ENCODE measurements at places on chromosomes 5 and 9.

DNA sequence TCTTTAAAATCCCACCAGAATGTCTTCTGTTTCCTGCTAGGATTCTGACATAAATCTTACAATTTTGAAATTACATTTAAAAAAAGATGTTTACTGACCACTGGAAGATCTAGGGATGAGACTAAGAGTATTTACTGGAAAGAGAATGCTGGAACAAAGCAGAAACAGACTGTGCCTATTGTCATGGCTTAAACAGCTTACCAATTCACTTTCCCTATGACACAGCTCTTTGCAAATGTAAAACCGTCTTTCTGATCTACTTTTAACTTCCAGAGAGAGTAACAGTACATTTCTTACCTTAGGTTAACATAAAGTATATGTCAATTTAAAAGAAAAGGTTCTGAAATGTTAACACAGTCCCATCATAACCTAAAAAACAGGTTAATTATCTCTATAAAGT is 10.7 kb downstream of the GIN1 start:
- DNase-seq = no peak

DNA sequence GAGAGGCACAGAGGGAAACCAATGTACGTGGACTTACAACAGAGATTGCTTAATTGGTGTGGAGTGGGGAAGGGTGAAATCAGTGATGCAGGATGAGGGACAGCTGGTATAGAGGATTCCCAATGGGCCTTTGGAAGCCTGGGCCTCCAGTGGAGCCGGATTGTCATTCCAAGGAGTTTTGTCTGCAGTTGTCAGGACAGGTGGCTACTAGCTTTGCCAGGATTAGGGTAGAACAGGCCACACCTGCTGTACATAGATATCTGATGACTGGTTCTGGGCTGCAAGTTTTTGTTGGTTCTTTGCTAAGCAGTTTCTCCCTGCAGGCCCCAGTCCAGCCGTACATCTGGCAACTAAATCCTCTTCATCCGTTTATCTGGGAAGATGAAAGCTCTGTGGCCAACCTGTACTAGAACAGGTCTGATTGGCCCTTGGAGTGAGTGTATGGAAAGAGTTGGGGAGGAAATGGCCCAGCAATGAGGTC is 4.2 kb downstream of the SKP2 start:
- DNase-seq = no peak

DNA sequence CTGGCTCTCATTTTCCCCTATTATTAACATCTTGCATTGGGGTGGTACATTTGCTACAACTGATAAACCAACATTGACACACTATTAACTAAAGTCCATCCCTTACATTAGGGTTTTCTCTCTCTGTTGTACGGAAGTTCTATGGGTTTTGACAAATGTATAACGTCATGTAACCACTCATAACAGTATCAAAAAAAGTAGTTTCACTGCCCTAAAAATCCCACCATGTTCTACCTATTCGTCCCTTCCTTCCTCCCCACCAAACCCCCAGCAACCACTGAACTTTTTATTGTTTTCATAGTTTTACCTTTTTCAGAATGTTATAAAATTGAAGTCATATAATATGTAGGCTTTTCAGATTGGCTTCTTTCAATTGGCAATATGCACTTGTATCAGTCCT is 40.1 kb downstream of the MLLT3 start:
- DNase-seq = no peak

DNA sequence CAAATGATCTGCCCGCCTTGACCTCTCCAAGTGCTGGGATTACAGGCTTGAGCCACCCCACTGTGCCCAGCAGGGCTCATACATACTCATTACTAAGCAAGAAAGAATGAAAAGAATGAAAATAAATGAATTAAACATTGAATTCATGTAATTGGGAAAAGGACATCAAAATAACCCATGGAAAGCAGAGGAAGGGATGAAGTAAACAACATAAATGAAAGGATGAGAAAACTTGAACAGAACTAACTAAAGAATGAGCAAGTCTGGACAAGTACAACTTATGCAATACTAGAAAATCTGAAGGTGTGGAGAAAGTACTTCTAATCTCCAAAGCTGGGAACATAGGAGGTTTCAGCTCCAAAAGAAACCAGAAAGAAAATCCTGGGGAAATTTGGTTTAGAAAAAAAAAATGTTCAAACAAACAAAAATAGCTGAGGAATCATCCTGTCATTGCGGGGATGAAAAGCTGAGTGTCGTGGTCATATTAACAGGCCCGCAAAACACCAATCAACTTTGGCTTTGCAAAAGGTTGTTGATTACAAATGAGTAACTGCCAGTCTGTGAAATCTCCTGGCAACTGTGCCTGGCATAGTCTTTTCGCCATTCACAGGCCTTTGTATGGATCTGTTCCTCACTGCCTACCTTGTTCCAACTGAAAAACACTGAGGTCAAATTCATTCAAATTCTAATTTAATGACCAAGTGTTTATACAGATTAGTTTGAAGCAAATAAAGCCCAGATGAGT is 2.3 kb upstream of the AK3 start:
- DNase-seq = no peak

DNA sequence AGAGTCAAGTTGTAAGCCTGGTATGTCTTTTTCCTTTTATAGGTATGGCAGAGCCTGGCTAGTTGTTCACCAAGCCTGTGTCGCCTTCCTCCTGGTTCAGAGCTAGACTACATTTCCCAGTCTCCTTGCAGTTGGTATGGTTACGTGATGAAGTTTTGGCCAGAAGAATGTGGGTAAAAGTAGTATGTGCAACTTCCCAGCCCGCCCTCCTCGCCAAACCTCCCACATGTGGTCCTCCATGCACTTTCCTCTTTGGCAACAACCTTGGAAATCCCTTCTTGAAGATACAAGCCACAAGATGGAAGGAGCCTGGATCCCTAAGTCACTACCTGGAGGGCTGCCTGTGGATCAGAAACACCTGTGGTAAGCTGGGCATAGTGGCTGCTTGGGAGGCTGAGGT is 36.0 kb upstream of the MSH3 start:
- no peak for DNase-seq

GRCh38 chr5:133130387-133131118 is 78.7 kb downstream of the HSPA4 start:
- DNase-seq = no peak

GRCh38 chr5:56507351-56507930 is 274.3 kb upstream of the ANKRD55 start:
- no peak for DNase-seq

DNA sequence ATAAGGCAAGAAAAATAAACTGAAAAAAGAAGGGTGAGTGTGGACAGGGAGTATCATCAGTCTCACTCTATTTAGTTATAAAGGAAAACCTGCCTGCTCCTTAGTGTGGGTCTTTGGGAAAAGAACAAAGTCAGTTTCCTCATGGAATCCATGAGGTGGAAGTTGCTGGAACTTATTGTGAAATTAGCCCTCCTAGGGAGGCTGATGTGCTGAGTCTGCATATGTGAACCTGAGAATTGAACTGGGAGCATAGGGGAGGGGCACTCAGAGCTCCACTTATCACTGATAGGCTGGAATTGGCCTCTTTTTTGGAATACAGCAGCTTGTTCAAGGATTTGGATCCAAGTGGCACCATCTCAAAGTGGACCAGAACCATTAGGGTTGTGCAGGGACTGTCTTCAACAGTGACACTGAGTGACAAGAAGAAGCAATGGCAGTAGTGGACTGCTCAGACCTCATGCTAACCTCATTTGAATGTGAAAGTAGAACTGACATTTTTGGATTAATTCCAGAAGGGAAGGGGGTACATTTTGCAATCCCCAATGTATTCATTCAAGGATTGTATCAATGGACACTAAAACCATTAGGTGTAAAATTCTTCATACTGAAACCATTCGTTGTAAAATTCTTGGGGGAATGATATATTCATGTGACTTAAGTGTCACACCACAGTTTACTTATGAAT is 103.6 kb upstream of the KLF9 start:
- DNase-seq = no peak

GRCh38 chr9:38215465-38215864 is 146.4 kb upstream of the SHB start:
- DNase-seq = no peak

DNA sequence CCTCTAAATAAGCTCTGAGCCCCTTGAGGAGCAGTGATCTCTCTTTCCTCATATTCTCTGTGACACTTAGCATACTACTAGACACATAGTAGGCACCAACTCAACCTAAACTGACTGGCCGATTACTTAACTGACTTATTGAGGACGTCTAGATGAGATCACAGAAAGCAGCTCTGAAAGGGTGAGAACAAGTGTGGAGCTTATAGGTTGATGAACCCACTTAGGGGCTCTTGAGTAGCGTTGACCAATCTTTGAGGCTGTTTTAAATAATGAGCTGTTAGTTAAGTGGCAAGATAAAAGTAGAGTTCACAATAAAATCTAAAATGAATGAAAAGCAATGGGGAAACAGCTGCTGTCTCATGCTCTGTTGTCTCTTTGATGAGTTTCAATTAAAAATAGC is 124.7 kb upstream of the TNPO1 start:
- no peak for DNase-seq

GRCh38 chr9:72618811-72619210 is 97.4 kb downstream of the TMC1 start:
- DNase-seq = no peak

DNA sequence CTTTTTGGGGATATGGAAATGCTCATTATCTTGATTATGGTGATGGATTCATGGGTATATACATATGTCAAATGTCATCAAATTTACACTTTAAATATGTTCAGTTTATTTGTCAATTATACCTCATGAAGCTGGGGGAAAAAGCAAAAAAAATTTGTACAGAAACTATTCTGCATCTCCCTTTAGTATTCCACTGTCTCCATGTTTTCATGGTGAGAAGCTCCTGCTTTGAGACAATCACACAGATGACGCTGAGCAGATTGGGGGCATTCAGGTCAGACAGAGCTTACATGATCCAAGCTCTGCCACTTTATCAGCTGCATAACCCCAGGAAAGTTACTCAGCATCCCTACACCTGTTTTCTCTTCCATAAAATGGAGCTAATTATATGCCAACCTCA is 101.5 kb downstream of the PLPPR1 start:
- no peak for DNase-seq

GRCh38 chr9:122420315-122420714 is 49.5 kb downstream of the PTGS1 start:
- no peak for DNase-seq

DNA sequence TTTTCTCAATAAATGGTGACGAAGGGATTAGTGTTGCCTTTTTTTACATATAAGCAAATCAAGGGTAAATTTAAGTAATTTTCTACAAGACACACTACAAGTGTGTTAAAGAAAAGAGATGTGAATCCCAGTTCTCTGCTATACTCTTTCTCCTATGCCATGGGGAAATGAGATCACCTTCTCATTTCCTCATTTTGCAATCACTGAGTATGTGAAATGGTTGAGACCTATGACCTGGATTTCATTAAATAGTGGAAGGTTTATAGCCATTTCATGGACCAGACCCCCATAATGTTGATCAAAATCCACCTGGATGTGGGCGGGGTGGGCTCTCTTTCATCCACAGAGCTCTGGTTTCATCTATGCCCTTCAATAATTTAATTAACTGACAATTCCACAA is 66.9 kb upstream of the SLIT3 start:
- no peak for DNase-seq

GRCh38 chr9:92328225-92328624 is 2.5 kb downstream of the CENPP start:
- DNase-seq = peak; percentile 39

DNA sequence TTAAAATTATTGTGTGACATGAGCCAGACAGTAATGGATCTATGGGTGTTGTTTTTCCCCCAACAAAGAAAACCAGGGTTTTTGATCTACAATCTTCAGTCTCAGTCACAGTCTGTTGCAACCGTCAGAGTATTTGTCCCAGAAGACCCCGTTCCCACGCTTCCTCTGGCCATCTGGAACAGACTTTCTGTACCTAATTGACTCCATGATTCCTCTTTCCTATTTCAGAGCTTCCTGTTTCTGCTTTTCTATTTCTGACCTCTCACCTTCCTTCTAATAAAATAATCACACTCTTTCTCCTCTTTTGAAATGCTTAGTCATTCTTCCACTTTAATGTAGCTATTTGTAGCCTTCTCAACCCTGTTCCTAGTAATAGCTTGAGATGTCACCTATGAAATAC is 1044.8 kb downstream of the DTWD2 start:
- DNase-seq = no peak

- DNase-seq = no peak
Measured at GRCh38 chr9:76652894-76653293, 111.3 kb upstream of the PCA3 start.

GRCh38 chr9:120619751-120620655 is 40.0 kb upstream of the CDK5RAP2 start:
- DNase-seq = peak; percentile 72

DNA sequence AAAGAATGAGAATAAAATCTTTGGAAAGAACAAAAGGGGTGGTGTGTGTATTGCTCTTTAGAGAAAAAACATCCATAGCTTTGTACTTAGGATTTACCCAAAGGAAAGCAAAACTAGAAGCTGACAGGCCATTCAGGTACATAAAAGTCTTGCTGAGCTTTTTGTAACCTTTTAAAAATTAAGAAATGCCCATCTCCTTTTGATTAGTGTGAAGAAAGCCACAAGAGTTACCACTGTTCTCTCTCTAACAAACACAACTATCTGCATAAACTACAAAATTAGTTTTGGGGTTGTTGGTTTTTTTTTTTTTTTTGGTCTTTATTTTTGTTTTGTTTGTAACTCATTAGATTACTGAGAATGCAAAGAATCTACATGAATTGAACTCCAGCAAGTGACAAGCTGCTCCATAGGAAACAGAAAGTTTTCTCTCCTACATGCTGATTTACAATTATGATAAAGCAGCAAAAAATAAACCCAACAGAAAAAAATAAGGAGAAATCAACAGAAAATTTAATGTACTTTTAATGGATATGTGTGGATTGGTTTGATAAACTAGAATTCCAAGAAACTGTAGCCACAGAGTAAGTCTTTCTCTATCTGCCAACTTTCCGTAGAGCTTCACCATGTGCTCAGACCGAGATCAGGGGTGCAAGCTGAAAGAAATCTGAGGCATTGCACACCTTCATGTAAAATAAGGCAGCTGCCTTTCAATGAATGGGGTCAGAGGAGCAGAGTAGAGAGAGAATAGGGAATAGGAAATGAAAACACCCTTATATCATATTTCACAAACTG is 12.3 kb downstream of the BAAT start:
- no peak for DNase-seq

DNA sequence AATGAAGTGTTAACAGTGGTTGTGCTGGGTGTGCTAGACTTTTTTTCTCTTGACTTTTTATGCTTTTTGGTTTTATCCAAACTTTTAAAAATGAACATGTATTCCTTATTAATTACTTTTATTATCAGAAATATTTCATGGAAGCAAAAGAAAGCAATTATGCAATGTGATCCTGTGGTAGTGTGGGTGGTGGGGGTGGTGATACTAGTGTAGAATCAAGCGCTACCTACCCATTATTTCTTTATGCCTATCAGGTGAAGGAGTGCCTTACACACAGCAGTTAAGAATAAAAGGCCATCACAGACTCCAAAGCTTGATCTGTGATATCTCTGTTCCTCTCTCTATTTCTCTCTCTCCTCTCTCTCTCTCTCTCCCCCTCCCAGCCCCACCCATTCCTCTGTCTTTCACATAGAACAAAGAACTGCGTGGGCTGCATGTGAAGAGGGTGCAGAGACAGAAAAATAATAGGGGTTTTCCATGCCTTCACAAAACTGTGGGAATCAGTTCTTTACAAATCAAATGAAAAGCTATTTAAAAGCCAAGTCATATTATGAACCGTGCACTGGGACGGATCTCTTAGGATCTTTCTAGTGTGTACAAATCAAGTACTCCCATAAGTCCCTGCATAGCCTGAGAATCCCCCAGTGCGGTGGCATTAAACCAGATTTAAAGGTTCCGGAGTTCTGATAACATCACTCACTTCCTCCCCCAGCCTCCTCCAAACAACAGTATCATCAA is 351.2 kb downstream of the RAB3C start:
- no peak for DNase-seq

GRCh38 chr5:59128646-59129290 is 545.9 kb downstream of the RAB3C start:
- DNase-seq = no peak
